ENCODE measurements at places on chromosomes 1 and 21.
A peak's percentile ranks its signal among the peaks of the same experiment; 100 is the strongest.

DNA sequence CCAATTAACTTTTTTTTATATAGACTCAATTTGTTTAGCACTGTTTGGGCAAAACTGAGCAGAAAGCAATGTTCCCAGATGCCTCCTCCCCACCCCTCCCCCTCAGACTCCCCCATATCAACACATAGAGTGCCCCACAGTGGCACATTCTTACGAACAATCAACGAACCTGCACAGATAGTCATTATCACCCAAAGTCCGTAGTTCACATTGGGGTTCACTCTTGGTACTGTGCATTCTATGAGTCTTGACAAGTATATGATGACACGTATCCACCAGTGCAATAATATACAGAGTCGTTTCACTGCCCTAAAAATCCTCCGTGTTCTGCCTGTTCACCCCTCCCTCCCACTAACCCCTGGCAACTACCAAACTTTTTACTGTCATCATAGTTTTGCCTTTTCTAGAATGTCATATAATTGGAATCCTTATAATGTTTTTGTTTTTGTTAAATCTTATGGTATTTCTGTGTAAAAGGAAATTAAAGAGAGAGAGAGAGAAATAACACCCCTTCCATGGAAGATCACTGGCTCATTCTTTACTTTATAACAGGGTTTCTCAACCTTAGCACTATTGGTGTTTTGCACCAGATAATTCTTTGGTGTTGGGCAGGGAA, 37.2 kb upstream of the HNRNPU start:
- DNase-seq: no peak

DNA sequence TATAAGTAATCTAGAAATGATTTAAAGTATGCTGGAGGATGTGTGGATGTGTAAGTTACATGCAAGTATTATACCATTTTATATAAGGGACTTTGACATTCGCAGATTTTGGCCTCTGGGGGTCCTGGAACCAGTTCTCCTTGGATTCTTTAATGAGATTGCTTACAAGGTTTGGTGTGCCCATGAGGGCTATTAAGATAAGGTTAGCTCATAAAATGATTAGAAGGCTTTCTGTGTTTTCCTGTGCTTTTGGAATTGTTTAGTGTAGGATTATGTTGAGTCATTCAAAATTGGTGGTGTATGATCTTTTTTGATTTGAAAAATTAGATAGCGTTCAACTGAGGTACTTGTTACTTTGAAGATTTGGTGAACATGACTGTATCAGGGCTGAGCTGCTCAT, 5.6 kb downstream of the USP25 start:
- DNase-seq: no peak

GRCh38 chr1:225447650-225448089, 19.8 kb upstream of the LBR start:
- peak; percentile 43 for DNase-seq

GRCh38 chr1:79373481-79374125, 367.1 kb upstream of the ADGRL4 start:
- no peak for DNase-seq

DNA sequence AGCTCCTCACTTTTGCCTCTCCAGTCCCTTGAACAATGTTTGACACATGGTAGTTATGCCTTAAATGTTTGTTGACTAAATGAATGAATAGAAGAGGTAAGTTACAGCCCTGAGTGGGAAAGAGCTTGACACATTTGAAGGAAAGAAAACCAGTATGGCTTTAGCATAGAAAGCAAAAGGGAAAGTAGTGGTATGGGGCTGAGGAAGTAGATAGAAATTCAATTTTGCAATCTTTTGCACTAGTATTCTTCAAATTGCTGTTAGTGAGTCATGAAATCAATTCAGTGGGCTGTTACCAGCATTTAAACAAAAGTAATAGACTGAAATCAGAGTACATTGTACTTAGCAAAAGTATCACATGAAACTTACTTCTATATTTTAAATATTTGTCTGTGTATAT, 21.1 kb downstream of the PLA2G4A start:
- DNase-seq: no peak

DNA sequence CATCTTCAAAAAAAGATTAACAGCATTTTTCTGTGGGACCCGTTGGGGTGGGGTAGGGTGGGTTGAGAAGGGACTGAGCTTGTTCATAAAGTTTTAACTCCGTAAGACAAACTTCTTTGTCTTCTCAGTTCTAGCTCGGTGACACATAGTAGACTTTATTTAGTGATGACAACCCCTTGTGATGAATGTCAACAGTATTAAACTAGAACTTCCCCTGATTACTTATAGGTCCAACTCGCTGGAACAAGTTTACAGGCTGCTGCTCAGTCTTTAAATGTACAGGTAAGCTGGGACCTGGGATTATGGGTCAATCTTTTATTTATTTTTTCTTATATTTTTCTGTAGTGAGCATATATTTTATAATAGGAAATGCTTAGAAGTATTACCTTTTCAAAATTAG, 148.4 kb downstream of the CD247 start:
- no peak for DNase-seq

GRCh38 chr21:33618407-33618806, 23.1 kb downstream of the CRYZL1 start:
- no peak for DNase-seq

DNA sequence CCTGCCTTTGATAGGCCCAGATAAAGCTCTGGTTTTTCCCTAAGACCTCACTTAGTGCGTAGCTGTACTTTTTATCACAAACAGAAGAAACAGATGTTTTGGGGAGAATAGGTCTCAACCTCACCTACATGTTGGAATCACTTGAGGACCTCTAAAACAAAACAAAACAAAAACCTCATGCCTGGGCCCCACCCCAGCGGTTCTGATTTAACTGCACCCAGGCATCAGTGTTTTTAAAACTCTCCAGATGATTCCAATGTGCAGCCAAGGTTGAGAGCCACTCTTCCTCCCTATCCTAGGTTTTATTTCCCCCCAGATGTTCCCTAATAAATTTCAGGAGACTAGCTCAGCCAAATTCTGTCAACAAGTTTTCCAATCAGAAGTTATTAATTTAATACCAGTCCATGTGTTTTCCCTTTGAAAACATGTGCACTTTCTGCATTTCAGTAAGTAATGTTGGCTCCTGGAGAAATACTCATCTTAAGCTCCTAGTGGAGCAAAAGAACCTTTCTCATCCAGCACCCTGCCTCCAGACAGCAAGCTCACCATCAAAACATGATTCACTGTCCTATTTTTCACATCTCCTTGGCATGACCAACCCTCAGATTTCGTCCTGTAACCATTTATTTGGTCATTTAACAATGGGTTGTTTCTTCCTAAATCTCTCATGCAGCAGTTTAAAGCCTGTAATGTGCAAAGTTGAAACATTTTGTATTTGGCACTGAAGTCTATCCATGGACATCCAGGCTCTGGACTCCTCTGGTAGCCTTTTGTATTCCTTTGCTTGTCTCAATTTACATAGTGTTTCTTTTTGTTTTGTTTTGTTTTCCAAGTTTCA, 27.5 kb downstream of the LRRC8C start:
- DNase-seq: no peak

GRCh38 chr1:171488190-171488929, 3.0 kb downstream of the PRRC2C start:
- no peak for DNase-seq

GRCh38 chr1:200979574-200980451, 43.7 kb downstream of the KIF21B start:
- no peak for DNase-seq

DNA sequence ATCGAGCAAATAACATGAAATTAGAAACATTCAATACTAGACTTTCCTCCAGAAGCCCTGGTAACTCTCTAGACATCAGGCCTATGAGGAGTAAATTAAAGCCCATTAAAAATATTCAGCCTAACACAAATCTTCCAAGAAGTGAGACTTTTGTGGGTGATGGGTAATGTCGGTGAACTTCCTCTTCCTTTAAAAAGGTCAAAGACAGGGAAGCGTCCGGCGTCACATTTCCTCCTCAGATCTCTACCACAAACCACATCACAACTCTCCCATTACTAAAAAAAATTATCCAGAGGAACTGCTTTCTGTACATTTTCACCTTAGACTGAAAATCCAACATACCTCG, 1.4 kb downstream of the EIF4G3 start:
- no peak for DNase-seq

DNA sequence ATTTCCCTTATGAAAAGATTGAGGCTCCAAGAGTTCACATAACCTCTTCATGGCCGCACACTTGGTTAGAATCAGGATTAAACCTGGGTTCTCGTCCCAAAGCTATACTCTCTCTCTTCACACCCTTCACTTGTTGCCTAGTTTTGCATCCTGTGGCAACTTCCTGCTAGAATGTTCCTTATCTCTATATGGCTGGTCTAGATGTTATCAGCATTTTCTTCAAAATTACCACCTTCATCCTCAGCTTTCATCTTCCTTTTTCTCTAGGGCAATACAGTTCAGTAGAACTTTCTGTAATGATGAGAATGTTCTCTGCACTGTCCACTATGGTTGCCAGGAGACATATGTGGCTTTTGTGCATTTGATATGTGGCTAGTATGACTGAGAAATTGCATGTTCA, 31.1 kb upstream of the BCAR3 start:
- no peak for DNase-seq

DNA sequence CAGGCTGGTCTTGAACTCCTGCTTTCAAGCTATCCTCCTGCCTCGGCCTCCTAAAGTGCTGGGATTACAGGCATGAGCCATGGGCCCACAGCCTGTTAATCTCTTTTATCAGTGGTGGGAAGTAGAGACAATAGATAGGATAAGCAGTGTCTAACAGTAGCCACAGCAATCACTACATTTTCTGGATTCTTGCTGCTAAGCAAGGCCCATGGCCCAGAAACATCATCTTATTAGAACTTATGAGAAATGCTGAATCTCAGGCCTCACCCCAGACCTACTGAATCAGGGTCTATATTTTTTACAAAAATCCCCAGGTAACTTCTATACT, 29.7 kb downstream of the IGFN1 start:
- no peak for DNase-seq
